Right cardiac atrium (tissue), 5 donors: ENCODE measurements at places on chromosomes 3 and 15.

- no peak for DNase-seq
These were observed 44.6 kb upstream of the PGPEP1L start for GRCh38 chr15:99052205-99052604.

DNA sequence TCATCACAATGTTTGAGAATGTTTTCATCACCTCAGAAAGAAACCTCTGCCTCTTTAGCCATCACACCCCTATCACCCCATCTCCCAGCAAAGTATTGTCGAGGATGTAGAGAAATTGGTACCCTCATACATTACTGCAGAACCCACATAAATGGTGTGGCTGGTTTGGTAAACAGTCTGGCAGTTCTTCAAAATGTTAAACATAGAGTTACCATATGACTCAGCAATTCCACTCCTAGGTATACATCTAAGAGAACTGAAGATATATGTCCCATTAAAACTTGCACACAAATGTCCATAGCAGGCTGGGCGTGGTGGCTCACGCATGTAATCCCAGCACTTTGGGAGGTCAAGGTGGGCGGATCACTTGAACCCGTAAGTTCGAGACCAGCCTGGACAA, 8.7 kb upstream of the ETFA start:
- DNase-seq = no peak

GRCh38 chr3:195286115-195286872, 15.3 kb upstream of the XXYLT1 start:
- no peak for DNase-seq

- no peak for DNase-seq
These were observed 57.2 kb upstream of the USP3 start for GRCh38 chr15:63447017-63447676.

GRCh38 chr3:12445523-12446240, 38.6 kb upstream of the TSEN2 start:
- DNase-seq = no peak

- DNase-seq = no peak
These were observed 10.8 kb upstream of the MFSD1 start for GRCh38 chr3:158790901-158791589.

GRCh38 chr3:137835096-137835495, 71.0 kb downstream of the SOX14 start:
- DNase-seq = no peak

- DNase-seq = no peak
These were observed 20.1 kb upstream of the GSK3B start for GRCh38 chr3:120114376-120114775.

DNA sequence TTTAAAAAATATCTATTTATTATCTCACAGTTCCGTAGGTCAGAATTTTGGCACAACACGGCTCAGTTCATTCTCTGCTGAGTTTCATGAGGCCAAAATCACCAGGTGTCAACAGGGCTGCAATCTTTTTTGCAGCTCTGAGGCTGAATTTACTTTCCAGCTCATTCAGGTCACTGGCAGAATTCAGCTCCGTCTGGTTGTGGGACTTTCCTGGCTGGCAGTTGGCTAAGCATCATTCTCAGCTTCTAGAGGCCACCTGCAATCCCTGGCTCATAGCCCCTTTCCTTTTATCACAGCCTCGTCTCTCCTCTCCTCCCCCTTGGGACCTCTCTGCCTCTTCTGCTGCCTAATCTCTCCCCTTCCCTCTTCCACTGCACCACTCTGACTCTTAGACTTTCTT, 174.0 kb upstream of the WNT5A start:
- DNase-seq = no peak

- peak; percentile 69 for DNase-seq
These were observed 176.3 kb downstream of the ZNF621 start for GRCh38 chr3:40701016-40701588.

- no peak for DNase-seq
These were observed 36.3 kb upstream of the TPM1 start for GRCh38 chr15:63006032-63006878.

- DNase-seq = no peak
These were observed 57.8 kb downstream of the NCEH1 start for GRCh38 chr3:172653004-172653572.

DNA sequence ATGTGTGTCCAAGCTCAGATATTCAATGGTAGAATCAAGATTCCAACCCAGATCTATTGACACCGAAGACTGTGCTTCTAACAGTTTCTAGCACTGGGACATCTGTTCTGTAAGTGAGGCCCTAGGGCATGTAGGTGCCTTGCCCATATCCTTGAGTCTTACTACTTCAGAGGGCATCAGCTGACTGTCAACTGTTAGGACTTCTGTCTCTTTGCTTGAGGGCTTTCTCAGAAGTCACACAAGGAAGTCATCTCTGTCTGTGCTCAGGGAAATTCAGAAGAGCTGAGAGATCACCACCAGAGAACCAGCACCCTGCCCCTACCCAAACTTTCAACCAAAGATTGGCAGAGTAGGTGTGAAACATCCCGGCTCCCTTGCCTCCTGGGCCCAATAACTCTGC, 403.6 kb upstream of the PROK2 start:
- no peak for DNase-seq

DNA sequence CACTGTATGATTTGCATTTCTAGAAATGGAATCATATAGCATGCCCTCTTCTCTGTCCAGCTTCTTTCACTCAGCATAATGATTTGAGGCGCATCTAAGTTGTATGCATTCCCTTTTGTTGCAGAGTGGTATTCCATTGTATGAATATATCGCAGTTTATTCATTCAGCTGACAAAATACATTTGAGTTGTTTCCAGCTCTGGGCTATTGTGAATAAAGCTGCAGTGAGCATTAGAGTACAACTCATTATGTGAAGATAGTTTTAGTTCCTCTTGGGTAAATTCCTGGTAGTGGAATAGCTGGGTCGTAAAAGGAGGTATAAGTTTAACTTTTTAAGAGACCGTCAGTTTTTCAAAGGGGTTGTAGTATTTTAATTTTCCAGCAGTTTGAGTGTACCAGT, 38.5 kb upstream of the POLR2M start:
- DNase-seq = no peak

- DNase-seq = no peak
These were observed 69.5 kb upstream of the SUCLG2 start for GRCh38 chr3:67723863-67724262.

DNA sequence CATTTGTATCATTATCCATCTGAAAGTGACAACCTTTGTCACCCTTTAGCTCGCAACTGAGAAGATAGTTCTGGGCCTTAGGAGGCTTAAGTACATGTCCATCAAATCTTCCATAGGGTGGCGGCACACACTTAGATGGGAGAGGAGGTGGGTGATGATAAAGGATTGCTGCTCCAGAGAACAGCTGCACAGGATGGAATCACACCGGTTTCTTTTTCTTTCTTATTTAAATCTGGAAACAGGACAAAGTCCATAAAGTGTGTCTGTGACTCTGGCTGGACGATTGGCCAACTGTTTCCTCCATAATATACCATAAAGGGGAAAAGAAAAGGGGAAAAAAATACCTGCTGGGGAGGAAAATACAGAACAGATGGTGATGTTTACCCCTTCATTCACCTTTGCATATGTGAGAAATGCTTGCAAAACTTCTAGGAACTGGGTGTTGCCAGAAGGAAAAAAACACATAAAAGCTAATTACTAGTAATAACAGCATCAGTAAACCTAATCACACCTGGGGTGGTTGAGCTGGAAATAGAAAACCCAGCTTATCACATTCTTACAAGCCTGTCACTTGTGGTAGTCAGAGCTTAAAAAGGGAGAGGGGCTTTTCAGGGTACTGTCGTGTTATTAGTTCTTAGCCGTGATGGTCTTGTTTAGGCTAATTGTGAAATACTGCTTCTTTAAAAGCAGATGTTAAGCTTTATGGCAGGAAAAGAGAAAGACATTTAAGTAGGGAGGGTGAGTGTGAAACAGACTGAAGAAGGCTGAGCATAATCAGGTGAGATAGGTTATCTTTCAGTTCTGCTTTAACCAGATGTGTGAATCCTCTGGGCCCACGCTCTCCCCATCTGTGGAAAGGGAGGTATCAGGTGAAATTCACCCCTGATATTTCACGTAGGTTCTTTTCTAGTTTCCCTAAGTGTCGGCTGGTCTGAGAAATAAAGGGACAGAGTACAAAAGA, 16.7 kb downstream of the C2CD4A start:
- no peak for DNase-seq

- peak; percentile 45 for DNase-seq
These were observed 100.6 kb downstream of the DNAJB8 start for GRCh38 chr3:128366136-128366535.

DNA sequence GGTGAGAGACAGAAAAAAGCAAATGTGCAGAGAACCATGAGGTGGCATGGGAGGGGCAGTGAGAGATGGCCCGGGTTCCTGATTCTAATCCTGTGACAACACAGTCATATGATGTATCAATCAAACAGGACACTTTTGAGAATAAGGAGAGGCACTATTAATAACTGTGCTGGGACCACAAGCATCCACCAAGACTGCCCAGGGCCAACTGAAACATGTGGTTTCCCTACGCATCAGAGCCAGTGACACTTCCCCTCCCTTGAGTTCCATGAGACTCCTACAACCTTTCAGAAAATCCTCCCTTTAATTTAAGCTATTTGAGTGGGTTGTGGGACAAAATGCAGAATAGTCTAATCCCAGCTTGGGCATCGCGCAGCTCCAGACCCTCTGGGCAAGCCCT, 17.4 kb downstream of the SH3BP5 start:
- DNase-seq = no peak

GRCh38 chr3:38084334-38085310, 45.6 kb downstream of the DLEC1 start:
- peak; percentile 60 for DNase-seq

DNA sequence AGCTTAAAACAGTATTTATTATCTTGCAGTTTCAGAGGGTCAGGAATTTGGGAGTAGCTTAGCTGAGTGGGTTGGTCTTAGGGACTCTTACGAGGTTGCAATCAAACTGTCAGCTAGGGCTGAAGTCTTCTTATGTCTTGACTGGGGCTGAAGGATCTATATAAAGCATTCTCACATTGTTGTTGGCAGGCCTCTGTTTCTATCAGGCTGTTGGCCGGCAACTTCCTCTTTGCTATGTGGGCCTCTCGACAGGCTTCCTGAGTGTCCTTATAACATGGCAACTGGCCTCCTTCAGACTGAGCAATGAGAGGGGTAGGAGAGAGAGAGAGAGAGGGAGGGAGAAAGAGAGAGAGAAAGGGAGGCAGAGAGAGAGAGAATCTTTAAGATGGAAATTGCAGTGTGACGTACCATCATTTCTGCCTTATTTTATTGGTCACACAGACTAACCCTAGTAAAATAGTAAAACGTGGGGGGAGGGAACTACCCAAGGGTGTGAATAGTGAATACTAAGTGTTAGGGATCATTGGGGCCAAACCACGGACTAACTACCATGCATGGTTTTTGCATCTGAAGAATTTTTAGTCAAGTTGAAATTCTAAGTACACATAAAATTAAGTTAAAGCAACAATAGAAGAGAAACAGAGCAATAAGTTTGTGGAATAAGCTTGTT, 16.1 kb downstream of the FGF7 start:
- DNase-seq = peak; percentile 16

DNA sequence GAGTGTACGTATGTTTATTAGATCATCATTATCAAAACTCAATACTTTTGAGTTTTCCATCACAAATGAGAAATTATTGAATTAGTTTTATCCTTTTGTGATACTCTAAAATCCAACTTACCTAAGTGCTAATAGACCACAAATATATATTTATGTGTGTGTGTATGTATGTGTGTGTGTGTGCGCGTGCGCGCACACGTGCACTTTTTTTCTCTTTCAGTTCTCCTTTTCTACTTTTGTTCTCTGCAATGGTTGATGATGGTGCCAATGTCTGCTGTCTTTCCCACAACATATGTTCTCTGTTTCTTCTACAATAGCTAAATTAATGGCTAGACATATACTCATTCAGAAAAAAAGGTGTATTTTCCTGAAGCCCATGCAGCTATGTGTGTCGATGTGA, 571.6 kb upstream of the ARPP21 start:
- no peak for DNase-seq
